BJ (cell line): ENCODE measurements at places on chromosomes 5 and 9. TPM values are rescaled to one million over a fixed set of nuclear protein-coding genes. Genes with fewer than 3 reads are reported as not detected.

The PCDHGB7 gene
- 7.6 and 9.6 TPM in 2 replicates for polyA plus RNA-seq

- DNase-seq = no peak
Observed at GRCh38 chr9:98916660-98917059, 27.0 kb upstream of the COL15A1 start.

DNA sequence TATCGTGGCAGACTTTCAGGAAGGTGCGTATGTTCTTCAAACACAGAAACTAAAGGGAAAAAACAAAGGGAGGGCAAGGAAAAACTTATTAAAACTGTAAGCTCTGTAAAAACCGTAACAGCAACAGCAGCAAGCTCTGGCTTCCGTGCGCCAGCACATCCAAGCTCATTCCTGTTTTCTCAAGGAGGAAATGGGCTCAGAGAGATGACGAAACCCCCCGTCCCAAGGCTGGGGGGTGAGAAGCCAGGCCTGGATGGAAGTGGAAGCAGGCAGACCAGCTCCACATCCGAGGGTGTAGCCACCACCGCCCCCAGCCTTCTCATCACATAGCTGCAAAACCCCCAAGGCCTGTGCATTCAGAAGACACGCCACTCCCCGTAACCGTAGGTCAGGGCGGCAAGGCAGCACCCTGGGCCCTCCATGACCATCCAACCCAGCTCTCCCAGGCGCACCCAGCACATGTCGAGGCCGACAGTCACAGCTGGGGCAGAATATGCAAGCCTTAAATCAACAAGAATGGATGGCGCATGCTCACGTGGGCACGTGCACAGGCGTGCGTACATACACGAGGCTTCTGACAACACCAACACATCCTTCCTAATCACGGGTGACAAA lies 52.8 kb downstream of the VAV2 start:
- no peak for DNase-seq

The BHMT2 gene
- polyA plus RNA-seq = 11.5 and 12.4 TPM in 2 replicates

GRCh38 chr9:111632695-111633388 lies 1.7 kb downstream of the DNAJC25 start:
- DNase-seq = no peak

DNA sequence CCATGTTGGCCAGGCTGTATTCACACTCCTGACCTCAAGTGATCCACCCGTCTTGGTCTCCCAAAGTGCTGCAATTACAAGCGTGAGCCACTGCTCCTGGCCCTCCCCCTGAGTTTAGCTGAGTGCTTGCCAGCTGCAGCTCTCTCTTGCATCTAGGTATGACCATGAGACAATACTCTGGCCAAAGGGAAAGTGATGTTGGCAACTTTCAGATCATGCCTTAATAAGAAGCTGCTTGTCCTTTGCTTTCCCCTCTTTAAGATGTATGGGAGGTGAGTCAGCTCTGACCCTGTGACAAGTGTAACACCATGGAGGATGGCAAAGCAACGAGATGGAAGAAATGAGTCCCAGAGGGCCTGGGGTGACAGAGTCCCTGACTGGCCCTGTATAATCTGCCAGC lies 18.7 kb upstream of the DCAF12 start:
- no peak for DNase-seq

DNA sequence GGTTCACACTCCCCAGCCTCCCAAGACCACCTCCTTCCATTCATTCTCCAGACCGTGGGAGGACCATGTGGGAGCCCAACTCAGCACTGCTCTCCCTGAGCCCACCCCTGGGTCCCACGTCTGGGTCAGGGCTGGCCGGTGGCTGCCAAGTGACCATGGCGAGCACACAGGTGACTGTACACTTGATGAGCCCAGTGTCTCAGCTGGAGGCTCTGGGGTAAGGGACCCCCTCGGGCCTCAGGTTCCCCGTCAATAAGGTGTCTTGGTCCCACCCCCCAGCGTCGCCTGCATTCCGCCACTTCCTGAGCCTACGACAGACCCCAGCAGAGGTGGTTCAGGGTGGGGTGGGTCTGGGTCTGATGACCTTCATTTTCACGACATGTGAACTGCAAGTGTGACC lies 38.8 kb downstream of the HK3 start:
- DNase-seq = no peak

- no peak for DNase-seq
Observed at GRCh38 chr5:73306741-73307275, 133.8 kb downstream of the TMEM174 start.

The GRIA1 gene
- 6.7 and 9.9 TPM in 2 replicates for polyA plus RNA-seq

The PRRT1B gene
- polyA plus RNA-seq = not detected in 2 replicates

DNA sequence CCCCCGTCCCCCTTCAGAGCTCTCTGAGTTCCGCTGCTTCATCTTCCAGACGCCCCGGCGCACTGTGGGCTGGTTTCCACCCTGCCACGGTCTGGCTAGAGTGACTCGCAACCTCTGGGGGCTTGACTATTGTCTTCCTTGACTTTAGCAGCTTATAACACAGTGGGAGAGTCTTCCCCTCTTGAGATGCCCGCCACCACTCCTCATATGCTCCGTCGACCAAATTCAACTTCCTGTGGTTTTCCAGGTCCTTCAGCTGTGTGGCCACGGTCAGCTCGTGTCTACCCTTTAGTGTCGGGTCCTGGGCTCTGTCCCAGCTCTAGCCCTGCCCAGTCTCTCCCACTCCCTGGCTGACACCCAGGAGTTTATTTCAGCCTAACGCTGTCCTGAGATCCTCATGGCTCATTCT lies 28.2 kb upstream of the NCS1 start:
- no peak for DNase-seq

The NUTM2G gene
- polyA plus RNA-seq = not detected in 2 replicates

The ST8SIA4 gene
- polyA plus RNA-seq = not detected in 2 replicates
